ENCODE measurements at places on chromosomes 1 and 21.

DNA sequence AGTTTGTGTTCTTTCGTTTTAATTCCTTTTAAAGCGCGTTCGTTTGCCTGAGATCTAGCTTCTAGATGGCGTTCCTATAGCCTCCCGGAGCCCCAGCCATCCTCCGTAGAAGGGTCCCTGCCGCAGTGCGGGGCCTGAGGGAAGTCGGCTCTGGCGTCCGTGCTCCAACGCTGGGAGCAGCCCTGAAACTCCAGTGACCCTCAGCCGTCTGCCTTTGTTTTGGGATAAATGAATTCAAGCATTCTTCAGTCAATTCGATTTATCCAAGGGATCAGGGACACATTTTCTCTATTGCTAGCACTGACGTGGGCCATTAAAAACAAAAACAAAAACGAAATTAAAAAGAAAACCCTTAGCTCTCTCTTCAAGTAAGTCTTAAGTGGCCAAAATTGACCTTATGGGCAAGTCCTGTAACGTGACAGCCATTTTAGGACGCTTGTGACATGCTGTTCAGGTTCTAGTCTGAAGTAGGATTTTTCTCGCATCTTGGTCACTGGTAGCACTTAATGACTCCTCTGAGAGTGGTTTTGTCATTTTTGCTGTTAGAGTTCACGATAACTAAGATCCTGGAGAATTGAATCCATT, 742 bp upstream of the HSPA13 start:
- no peak for DNase-seq

DNA sequence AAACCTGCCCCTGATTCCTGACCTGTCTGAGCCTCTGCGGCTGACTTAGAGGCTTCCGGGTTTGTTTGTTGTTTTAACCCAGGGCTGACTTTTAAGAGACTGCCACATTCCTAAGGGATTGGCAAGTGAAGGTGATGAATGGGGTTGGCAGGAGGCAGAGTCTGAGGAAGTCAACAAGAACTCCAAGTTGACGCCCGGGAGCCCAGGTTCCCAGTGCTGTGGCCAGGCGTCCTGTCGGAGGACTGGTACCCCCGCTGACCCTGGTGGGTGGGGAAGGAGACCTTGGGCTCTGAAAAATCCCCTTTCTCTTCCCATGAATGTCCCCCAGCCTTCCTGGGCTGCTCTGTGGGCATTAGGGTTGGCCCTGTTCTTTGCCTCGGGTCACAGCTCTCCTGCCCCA, 19.7 kb upstream of the EPS8L3 start:
- DNase-seq = no peak

- DNase-seq = no peak
Measured at GRCh38 chr1:34398916-34399275, 222.2 kb downstream of the C1orf94 start.

- DNase-seq = no peak
Measured at GRCh38 chr1:30372792-30373433, 350.5 kb downstream of the MATN1 start.

- no peak for DNase-seq
Measured at GRCh38 chr1:73604739-73605138, 593.2 kb downstream of the LRRIQ3 start.

DNA sequence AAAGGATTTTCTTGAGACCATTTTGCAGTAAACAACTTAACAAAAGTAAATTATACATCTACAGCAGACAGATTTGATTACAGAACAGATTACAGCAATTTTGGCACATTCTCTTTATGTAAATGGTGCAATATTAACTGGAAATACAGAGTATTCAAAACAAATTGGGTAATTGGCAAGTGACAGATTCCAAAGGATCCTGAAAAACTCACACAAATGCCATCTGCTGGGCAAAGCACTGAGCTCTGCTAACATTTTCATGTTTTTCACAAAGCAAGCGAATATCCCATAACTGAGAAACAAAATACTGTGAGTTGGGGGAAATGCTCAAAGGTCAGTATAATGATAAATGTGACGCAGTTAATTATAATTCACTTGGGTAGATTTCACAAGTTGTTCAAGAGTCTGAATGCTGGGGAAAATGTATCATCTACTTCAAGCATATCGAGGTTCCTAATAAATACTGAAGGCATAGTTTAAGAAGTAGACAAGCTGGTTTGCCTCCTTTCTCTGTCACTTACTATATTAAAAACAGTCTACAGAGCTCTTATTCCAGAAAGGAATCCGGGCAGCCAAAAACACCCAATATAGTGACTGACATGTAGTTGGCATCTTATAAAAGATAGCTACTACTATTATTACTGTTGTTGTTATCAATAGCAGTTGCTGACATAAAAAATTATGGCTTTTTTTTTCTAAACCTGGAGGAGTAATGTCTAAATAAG, 75.8 kb upstream of the SDC3 start:
- DNase-seq = no peak

- DNase-seq = no peak
Measured at GRCh38 chr1:223358826-223359225, 5.2 kb downstream of the SUSD4 start.

DNA sequence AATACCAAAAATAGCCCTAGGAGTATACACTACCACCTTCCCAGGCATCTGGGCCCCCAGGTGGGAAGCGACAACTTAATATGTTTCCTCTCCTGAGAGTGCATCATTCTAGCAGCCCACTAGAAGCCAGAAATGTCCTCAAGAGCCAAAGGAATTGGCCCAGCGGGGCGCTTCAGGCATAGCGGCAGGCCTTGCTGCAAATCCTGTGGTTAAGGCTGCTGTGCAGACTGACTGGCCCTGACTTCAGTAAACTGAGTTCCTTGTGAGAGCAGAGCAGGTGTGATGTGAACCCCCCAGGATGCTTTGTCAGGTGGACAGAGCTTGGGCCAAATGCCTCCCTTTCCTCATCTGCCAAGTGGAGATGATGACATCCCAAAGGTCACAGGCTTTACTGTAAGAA, 29.7 kb upstream of the LDLRAP1 start:
- no peak for DNase-seq

- no peak for DNase-seq
Measured at GRCh38 chr1:53470584-53470983, 11.4 kb downstream of the DMRTB1 start.

DNA sequence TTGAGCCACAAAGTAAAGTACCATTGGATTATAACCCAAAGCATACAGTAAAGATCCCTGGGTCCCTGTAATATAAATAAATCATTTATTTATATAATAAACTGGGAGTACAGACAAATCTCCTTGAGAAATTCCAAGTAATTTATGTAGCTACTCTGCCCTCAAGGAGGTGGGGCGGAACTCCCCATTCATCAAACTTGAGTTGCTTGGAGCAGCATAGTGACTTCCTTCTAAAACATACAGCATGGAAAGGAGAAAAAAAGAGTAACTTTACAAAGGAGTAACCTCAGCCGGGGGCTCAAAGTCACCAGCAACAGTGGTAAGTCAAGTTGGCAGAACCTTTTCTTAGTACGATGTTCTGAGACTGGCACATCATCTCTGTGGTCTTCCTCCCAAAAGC, 4.5 kb downstream of the LAPTM5 start:
- no peak for DNase-seq
